AG08395 (cell line): ENCODE measurements at places on chromosomes 5 and 9.

DNA sequence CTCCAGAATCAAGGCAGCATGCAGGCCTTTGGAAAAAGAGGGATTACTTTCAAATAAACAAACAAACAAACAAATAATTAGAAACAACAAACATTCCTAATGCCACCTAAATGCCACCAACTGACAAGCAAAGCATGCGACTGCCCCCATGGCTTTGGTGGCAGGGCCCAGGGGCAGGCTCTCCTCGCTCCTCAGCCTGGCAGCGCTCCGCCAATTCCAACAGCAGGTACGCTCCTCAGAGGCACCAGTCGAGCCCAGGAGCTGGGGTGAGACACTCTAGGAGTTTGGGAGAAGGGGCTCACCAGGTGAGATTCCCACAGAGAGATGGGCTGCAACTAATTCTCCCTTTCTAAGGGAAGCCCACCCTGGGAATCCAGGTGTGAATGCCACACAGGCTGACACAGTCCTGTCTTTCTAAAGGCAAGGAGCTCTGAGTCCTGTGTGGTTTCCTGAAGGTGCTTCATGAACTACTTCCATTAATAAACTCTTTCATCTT is 27.8 kb downstream of the CSF2 start:
- no peak for DNase-seq

GRCh38 chr5:181070523-181070922 is 30.5 kb downstream of the BTNL9 start:
- DNase-seq: no peak

DNA sequence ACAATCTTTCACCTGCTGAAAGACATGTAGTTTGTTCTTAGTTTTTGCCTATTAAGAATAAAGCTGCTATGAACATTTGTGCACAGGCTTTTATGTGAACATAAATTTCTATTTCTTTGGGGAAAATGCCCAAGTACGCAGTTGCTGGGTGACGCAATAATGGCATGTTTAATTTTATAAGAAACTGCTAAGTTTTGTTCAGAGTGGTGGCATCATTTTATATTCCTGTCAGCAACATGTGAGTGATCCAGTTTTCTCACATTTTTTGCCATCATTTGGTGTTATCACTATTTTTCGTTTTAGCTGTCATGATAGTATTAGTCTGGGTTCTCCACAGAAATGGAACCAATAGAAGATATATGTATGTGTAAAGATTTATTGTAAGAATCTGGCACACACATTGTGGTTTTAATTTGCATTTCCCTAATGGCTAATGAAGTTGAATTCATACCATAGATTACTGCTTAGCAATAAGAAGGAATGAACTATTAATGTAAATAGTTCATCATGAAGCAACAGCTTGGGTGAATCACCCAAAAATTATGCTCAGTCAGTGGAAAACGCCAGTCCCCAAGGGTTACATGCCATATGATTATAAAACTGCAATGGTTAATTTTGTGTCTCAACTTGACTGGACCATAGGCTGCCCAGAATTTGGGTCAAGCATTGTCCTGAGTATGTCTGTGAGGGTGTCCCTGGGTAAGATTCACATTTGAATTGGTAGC is 358.6 kb downstream of the MSX2 start:
- no peak for DNase-seq

DNA sequence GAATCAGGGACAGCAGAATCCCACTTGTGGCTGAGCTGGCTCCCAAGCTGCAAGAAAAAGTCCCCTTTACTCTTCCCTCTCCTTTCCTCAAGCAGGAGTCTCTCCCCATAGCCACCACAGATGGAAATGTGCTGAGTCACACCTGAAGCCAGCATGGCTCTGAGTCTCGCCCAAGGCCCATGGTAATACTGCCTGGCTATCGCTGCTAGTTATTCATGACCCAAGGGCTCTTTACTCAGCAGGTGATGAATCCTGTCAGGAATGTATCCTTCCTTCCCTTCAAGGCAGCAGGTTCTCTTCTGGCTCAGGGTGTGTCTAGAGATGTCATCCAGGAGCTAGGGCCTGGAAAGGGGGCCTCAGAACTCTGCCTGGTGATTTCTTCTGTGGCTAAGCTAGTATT is 403.3 kb upstream of the PTPRD start:
- no peak for DNase-seq

DNA sequence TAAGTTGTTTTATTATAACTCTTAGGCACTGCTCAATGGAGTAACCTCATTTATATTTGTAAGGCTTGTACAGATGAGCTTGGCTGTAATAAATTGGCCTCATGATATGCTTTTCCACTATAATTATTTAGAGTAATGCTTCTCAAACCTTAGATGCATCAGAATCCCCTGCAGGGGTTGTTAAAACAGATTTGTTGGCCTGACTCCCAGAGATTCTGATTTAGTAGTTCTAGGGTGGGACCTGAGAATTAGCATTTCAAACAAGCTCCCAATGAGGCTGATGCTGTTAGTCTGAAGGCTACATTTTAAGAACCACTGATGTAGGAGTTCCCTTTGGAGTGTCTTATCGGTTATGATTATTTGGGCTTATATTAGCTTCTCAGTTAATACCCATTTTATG is 38.2 kb upstream of the ARSB start:
- DNase-seq: no peak

DNA sequence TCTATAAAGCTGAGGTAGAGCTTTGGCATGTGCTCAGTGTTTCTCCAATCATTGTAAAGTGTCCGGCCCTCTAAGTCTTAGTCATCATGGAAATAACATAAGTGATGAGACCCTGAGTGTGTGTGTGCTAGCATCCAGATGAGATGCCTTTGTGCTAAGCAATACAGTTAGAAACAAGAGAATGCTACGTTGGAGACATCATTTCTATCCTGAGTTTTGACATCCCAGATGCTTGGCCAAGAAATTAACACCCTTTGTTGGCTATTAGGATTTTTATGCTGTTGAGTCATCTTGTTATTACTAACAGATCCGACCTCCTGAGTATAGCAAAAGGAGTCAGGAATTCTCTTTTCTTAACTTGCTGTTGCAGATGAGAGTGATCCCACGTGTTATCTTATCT is 508.0 kb downstream of the GADD45G start:
- DNase-seq: peak; percentile 23

- DNase-seq: no peak
These were observed 116.6 kb upstream of the HMHB1 start for GRCh38 chr5:143695244-143695864.

GRCh38 chr5:114391321-114391720 is 29.5 kb downstream of the KCNN2 start:
- no peak for DNase-seq

DNA sequence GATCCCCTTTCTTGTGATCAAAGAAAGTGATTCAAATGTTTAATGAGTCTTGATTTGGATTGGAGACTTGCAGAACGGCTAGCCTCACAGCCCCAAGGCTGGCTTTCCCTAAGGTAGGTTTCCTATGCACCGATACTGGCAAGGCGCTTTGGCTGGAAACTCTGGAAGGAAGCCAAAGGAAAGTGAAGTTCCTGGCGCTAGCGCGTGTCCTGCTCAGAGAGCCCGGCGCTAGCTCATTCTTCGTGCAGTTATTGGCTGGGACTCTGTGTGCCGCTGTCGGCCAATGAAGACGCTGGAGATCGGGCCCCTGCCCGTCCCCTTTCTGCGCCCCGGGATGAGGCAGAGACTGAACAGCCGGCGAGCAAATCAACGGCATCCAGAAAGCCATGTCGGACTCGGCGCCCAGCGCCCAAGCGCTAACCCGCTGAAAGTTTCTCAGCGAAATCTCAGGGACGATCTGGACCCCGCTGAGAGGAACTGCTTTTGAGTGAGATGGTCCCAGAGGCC is at the start of gene PCDHGC3:
PCDHGC3 (plus strand) TSS at position 342 of the 507 bp plus-strand sequence; CDS start at position 493, 151 bp downstream.
- DNase-seq: peak; percentile 97

GRCh38 chr5:179373101-179373934 is 28.1 kb upstream of the ADAMTS2 start:
- DNase-seq: no peak

GRCh38 chr5:40988746-40989510 is 79.6 kb downstream of the C7 start:
- DNase-seq: no peak

DNA sequence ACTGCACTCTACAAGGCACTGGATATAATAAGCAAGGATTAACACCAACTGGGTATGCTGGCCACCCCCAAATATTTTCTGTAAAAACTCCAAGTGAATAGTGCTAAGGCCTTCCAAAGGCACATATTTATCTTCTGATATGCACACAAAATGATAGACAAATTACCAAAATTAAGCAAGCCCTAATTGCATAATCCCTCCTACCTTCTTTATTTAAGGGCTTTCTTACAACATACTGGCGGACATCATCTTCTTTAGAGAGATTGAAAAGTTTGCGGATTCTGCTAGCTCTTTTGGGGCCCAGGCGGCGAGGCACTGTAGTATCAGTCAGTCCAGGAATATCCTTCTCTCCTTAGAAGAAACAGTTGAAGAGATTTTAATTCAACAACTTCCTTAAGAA is 1.9 kb downstream of the RPS6 start:
- no peak for DNase-seq

DNA sequence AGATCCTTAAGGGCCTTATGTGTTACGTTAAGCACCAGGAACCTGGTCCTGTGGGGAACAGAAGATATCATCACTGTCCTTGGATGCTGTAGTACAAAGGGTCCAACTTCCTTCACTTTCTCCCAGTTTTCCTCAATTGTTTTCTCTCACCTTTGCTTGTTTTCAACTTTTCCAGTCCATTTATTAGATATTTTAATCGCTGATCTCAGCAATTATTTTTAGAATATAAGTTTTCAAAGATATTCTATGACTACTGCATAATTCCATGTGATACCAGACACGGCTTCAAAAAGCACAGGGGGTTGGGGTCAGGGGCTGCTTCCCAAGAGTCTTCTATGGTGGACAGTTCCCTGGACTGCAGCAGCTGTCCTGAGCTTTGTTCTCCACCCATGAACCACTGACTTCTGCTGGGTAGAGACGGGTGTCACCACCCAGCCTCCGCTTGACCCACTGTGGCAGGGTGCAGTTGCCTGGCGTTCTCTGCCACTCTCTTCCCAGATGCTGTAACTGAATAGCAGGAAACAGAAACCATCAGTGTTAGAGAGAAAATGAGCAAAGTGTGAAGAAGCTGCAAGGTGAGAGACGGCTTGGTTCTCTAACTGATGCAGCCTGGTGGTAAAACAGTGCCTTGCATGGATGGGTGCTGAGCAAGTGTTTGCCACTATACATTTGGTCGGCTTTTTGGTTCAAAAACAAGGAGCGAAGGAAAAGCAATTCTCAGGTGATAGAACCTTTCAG is 383.0 kb downstream of the RAB3C start:
- DNase-seq: no peak

DNA sequence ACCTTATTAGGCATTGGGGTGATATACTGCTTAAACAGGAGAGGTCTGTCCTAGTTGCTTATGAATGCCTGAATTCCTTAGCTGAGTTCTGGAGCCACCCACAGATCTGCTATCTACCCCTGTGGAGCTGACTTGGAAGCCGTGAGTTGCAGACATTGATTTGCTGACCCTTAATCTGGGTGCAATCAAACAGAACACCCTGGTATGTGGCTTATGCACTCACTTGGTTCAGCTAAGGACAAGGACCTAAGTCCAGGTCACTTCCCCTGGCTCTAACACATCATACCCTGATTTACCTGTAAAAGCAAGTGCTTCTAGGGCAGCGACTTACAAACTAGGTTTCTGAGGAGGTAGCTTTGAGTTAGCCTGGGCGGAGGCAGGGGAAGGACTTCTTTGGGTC is 41.6 kb upstream of the TLR4 start:
- DNase-seq: no peak

- DNase-seq: no peak
These were observed 126.6 kb upstream of the BASP1 start for GRCh38 chr5:17090839-17091238.

DNA sequence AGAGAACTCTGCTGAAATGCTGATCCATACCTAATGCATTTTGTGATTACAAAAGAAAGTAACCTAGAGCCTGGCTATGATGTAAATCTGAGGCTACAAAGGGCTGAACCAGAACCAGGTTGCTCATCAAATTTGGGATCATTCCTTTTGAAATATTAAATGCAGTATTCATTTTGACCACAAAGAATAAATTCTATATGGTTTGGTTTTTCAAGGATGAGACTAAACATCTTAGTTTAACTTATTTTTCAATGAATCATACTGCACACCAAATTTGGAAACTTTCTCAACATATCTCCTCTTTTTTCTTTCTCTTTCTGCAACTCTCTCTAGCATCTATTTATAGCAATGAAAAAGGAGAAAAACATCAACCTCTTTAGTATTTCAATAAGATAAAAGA is 46.5 kb downstream of the CEMIP2 start:
- DNase-seq: no peak

- no peak for DNase-seq
These were observed 126.7 kb upstream of the SHB start for GRCh38 chr9:38195737-38196161.

GRCh38 chr5:57900381-57900944 is 417.9 kb upstream of the ACTBL2 start:
- no peak for DNase-seq

GRCh38 chr9:130668659-130669058 is 4.3 kb downstream of the PRDM12 start:
- no peak for DNase-seq

- no peak for DNase-seq
These were observed 50.8 kb downstream of the F2R start for GRCh38 chr5:76766746-76767145.

GRCh38 chr9:130054820-130055219 is 1.1 kb downstream of the GPR107 start:
- no peak for DNase-seq

DNA sequence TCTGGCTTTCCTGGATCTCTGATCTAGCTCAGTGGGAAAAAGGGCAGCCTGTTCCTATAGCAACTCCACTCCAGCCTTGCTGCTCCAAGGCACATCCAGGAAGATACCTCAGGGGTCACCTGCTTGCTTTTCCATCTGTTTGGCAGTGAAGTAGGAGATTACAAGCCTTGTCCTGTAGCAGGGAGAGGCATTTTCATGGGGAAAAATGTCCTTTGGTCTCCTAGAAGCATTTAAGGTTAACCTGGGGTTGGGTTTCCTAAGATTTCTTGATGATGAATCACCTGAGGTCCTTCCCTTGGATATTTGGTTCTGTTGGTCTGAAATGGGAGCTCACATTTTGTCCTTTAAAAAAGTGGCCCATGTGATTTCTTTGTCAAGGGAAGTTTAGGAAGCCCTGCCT is 1.5 kb upstream of the TMEM174 start:
- no peak for DNase-seq

DNA sequence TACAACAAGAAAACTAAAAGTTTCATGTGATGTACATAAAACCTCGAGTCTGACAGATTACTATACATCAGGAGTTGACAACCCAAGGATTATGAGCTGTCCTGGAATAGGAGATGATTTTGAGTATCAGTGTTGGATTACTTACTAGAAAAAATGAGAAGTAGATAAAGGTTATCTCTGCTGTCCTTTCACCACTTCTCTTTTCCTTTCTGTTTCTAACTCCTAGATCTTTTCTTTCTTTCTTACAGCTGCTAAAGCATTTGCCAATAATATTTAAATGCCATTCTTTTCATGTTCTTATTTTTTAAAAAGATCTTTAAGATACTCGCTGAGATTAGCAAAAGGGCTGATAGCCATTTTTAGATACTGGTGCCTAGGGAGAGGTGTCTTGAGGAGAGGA is 14.8 kb downstream of the RBM27 start:
- no peak for DNase-seq

GRCh38 chr5:57411982-57412381 is 70.6 kb downstream of the ACTBL2 start:
- peak; percentile 38 for DNase-seq
